Endothelial cell (in vitro differentiated cells): ENCODE measurements at places on chromosomes 2 and 18. TPM values are rescaled to one million over a fixed set of nuclear protein-coding genes. Genes with fewer than 3 reads are reported as not detected.

GRCh38 chr2:168976034-168976654 is 55.0 kb downstream of the ABCB11 start:
- H3K4me3 ChIP-seq, result no peak overlapping the region
- no peak overlapping the region for H3K27ac ChIP-seq
- H3K36me3 ChIP-seq, result peaks cover 2% of the 10 kb centered on the region
- H3K4me1 ChIP-seq, result no peaks in the 10 kb centered on the region
- DNase-seq, result no peak

The ONECUT2 gene
- total RNA-seq, result 1.1 TPM

DNA sequence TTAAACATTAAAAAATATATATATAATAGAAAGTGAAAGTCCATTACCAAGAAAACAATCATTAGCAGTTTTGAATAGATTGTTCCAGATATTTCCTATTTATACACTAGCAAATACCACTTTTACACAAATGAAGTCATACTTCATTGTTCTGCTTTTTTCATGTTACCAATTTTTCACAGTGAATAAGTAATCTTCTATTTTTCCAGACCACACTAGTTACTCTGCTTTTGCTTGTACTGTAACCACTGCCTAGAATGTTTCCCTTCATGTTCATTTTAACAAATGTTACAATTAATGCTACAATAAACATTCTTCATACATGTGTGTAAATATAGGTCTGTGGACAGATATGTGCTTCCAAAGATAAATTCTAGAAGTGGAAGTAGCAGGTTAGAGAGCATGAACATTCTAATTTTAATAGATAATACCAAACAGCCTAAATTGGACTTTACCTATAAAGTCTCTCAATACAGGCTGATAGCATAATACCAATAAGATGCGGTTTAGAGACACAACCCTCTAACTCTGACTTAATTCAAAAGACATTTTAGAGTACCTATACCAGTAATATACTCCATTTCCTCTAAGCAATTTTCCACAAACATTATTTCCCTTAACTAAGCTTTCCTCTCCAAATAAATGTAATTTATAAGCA is 17.0 kb downstream of the ITSN2 start:
- peaks cover 27% of the 10 kb centered on the region for H3K4me1 ChIP-seq
- DNase-seq, result no peak
- peaks cover 7% of the 10 kb centered on the region for H3K36me3 ChIP-seq
- no peak overlapping the region for H3K4me3 ChIP-seq
- peaks cover 2% of the 10 kb centered on the region for H3K27me3 ChIP-seq

The NOSTRIN gene
- total RNA-seq, result not detected

The CHST9 gene
- 4.7 TPM for total RNA-seq

DNA sequence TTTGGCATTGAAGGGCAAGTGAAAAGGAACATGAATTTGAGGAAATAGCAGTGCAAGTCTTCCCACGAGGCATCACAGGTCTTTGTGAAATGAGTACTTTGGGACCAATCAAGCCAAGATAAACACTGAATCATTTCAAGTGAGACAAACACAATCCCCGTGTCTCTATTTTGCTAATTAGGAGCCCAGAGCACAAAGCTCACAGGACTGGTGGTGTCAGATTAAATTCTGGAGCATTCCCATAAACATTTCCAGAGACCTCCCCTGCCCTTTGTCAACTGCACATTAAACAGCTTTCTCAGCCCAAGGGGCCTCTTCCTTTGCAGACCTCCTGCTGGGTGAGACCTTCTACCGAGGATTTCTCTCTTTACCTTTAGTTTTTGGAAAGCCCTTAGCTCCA is 50.7 kb downstream of the DAPL1 start:
- no peaks in the 10 kb centered on the region for H3K27me3 ChIP-seq
- no peak for DNase-seq
- H3K4me1 ChIP-seq, result peaks cover 5% of the 10 kb centered on the region
- H3K4me3 ChIP-seq, result no peak overlapping the region
- H3K36me3 ChIP-seq, result no peaks in the 10 kb centered on the region

DNA sequence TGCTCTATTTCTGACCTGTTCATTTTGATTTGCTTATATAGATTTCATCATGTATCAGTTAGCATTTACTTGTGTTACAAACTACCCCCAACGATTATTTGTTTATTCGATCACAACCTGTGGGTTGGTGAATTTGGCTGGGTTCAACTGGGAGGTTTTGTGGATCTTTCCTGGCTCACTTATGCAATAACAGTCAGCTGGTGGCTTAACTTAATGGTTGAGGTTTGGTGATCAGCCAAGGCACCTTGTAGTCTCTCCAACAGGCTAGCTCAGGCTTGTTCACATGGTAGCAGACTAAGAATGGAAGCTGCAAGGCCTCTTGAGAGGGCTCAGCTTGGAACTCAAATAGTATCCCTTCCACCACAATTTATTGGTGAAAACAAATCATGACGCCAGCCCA is 5.4 kb upstream of the PUM2 start:
- H3K27ac ChIP-seq, result no peak overlapping the region
- no peak for DNase-seq
- no peaks in the 10 kb centered on the region for H3K4me1 ChIP-seq
- no peaks in the 10 kb centered on the region for H3K27me3 ChIP-seq
- no peak overlapping the region for H3K4me3 ChIP-seq
- H3K36me3 ChIP-seq, result no peaks in the 10 kb centered on the region

DNA sequence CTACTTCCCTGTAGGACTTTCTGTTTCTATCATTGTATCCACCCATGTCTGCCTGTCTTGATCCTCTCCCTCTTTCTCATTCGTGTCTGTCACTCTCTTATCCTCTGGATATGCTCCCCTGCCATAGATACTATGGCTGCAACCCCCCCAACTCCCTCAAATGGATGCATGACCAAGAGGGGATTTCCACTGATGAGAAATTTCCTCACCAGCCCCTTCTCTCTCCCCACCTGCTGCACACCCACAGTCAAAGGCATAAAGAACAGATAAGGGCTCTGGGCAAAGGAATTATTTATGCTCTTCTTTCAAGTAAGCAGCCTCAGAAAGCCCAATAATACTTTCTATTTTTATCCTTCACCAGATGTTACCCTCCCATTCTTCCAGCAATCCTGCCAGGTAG is 121.3 kb downstream of the FOXI3 start:
- H3K4me1 ChIP-seq, result no peaks in the 10 kb centered on the region
- H3K36me3 ChIP-seq, result no peaks in the 10 kb centered on the region
- H3K27me3 ChIP-seq, result peaks cover 7% of the 10 kb centered on the region
- DNase-seq, result no peak
- peak overlapping the region; percentile 37 for H3K27ac ChIP-seq

GRCh38 chr18:76689646-76690264 is 132.6 kb upstream of the ZNF236 start:
- DNase-seq, result no peak
- peaks cover 3% of the 10 kb centered on the region for H3K4me1 ChIP-seq
- H3K27me3 ChIP-seq, result peaks cover 2% of the 10 kb centered on the region
- H3K27ac ChIP-seq, result peak overlapping the region; percentile 42
- H3K4me3 ChIP-seq, result no peak overlapping the region
- no peaks in the 10 kb centered on the region for H3K36me3 ChIP-seq

GRCh38 chr2:649426-650342 is 27.5 kb downstream of the TMEM18 start:
- no peak overlapping the region for H3K4me3 ChIP-seq
- DNase-seq, result peak; percentile 1
- H3K36me3 ChIP-seq, result no peaks in the 10 kb centered on the region
- no peak overlapping the region for H3K27ac ChIP-seq

GRCh38 chr18:8938817-8939216 is 163.7 kb upstream of the NDUFV2 start:
- no peaks in the 10 kb centered on the region for H3K36me3 ChIP-seq
- no peak overlapping the region for H3K27ac ChIP-seq
- H3K4me3 ChIP-seq, result no peak overlapping the region
- DNase-seq, result no peak
- peaks cover 5% of the 10 kb centered on the region for H3K27me3 ChIP-seq

- H3K27me3 ChIP-seq, result peaks cover 2% of the 10 kb centered on the region
- no peak for DNase-seq
- no peak overlapping the region for H3K4me3 ChIP-seq
- H3K4me1 ChIP-seq, result no peaks in the 10 kb centered on the region
- no peak overlapping the region for H3K27ac ChIP-seq
- no peaks in the 10 kb centered on the region for H3K36me3 ChIP-seq
These were observed 109.4 kb upstream of the LYPD6 start for GRCh38 chr2:149221002-149221401.

- H3K36me3 ChIP-seq, result no peaks in the 10 kb centered on the region
- H3K4me1 ChIP-seq, result peaks cover 3% of the 10 kb centered on the region
- no peak overlapping the region for H3K4me3 ChIP-seq
- no peaks in the 10 kb centered on the region for H3K27me3 ChIP-seq
- DNase-seq, result no peak
These were observed 36.1 kb downstream of the MROH2A start for GRCh38 chr2:233814056-233814835.

The UNC80 gene
- 0.05 TPM for total RNA-seq

The HYCC2 gene
- total RNA-seq, result 25.1 TPM

The HAAO gene
- 6.0 TPM for total RNA-seq

- no peaks in the 10 kb centered on the region for H3K4me1 ChIP-seq
- peaks cover 6% of the 10 kb centered on the region for H3K27me3 ChIP-seq
- no peak overlapping the region for H3K27ac ChIP-seq
- no peak overlapping the region for H3K4me3 ChIP-seq
These were observed 716.7 kb downstream of the DCDC2C start for GRCh38 chr2:4420032-4420431.

DNA sequence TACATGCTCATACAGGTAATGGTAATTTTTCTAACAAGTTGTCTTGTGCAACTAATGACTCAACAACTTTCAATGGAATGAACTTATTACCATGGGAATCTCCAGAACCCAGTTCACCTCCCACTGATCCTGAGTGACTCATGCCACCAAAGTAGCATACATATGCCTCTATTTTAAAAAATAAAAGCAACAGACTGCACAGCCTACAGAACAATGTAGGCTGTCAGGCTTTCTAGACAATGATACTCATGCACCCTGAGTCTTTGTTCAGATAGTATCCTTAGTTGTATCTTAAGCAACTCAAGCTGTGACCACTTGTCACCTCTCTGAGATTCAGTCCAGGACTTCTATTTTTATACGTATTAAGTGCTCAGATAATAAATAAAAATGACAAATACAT is 531.0 kb upstream of the SETBP1 start:
- no peak overlapping the region for H3K27ac ChIP-seq
- no peak overlapping the region for H3K4me3 ChIP-seq
- DNase-seq, result no peak
- H3K4me1 ChIP-seq, result no peaks in the 10 kb centered on the region
- no peaks in the 10 kb centered on the region for H3K27me3 ChIP-seq

DNA sequence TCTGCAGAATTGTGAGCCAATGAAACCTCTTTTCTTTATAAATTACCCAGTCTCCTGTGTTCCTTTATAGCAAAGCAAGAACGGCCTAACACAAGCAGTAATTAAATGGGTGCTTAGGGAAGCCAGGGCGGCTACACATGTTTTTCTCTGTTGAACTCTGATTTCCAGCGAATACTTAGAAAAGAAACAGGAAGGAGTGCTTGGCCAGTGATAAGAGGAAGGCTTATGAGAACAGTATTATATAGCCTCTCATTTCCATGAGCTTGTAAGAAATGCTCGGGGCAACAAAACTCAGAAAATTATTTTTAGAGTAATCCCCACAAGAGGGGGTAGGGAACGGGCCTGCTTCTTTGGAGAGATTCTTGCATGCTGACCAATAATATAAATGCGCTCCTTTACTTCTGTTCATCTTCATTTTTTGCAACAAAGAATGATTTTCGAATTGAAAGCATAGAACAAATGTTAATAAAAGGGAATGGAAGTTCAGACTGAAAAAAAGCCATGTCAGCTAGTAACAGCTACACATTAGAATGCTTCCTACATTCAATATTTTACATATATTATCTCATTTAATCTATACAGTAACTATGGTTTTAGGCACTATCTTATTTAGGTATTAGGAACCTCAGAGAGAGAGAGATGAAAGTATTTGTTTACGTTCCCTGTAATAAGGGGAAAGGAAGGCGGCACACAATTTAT is 49.7 kb upstream of the CCDC85A start:
- H3K27ac ChIP-seq, result peak overlapping the region; percentile 33
- H3K27me3 ChIP-seq, result peaks cover 7% of the 10 kb centered on the region
- H3K4me1 ChIP-seq, result peaks cover 17% of the 10 kb centered on the region
- DNase-seq, result no peak

DNA sequence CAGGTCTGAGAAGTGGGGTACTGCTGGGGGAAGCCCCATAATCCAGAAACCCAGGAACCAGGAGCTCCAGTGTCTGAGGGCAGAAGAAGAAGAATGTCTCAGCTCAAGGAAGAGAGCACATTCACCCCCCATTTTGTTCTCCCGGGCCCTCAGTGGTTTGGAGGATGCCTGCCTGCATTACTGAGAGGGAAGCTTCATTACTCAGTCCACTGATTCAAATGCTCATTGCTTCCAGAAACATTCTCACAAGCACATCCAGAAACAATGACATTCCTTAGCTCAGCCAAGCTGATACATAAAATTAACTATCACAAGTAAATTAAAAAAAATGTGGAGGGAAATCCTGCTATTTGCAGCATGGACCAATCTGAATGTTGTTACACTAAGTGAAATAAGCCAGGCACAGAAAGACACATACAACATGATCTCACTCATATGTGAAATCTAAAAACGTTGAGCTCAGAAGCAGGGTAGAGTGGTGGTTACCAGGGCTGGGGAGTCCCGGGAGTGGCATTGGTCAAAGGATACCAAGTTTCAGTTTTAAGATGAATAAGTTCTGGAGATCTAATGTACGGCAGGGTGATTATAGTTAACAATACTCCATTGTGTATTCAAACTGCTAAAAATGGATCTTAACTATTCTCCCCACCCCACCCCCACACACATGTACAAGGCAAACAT is 459.3 kb downstream of the GALR1 start:
- no peak overlapping the region for H3K27ac ChIP-seq
- DNase-seq, result no peak
- no peak overlapping the region for H3K4me3 ChIP-seq
- no peaks in the 10 kb centered on the region for H3K36me3 ChIP-seq

The CFAP65 gene
- 0.59 TPM for total RNA-seq

The GTF2A1L gene
- not detected for total RNA-seq

The MDH1B gene
- 2.3 TPM for total RNA-seq

The IL36G gene
- not detected for total RNA-seq

The DPP4 gene
- total RNA-seq, result 0.59 TPM

- H3K4me1 ChIP-seq, result no peaks in the 10 kb centered on the region
- no peak overlapping the region for H3K4me3 ChIP-seq
- H3K27ac ChIP-seq, result no peak overlapping the region
- H3K27me3 ChIP-seq, result no peaks in the 10 kb centered on the region
- DNase-seq, result no peak
These were observed 427.5 kb upstream of the CDH20 start for GRCh38 chr18:60905699-60906098.

The ANO7 gene
- 16.1 TPM for total RNA-seq

DNA sequence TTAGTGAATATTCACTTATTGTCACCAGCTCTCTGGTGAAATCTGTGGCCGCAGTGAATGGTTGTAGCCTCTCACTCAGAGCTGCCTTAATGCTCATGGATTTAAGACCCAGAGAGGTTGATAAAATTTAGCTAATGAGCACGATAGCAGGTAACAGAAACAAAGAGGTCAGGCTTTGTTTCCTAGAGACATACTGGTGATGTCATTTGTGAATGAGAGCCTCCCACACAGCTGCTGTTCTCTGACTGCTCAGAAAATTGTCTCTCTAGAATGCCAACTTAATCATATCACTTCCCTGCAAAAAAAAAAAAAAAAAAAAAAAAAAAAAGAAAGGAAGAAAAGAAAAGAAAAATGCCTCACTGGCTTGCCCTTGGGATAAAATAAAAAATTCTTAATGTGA is 411.7 kb upstream of the MYT1L start:
- no peak overlapping the region for H3K4me3 ChIP-seq
- H3K36me3 ChIP-seq, result no peaks in the 10 kb centered on the region
- no peak for DNase-seq

- no peak overlapping the region for H3K4me3 ChIP-seq
- no peaks in the 10 kb centered on the region for H3K27me3 ChIP-seq
- H3K36me3 ChIP-seq, result peaks cover 5% of the 10 kb centered on the region
- H3K4me1 ChIP-seq, result no peaks in the 10 kb centered on the region
- H3K27ac ChIP-seq, result no peak overlapping the region
These were observed 104.6 kb upstream of the CHRNA1 start for GRCh38 chr2:174868878-174869277.
